Caki2 (cell line): ENCODE measurements at places on chromosomes 3 and 15.

GRCh38 chr3:133113526-133113925 lies 75.3 kb downstream of the TMEM108 start:
- no peak for DNase-seq

DNA sequence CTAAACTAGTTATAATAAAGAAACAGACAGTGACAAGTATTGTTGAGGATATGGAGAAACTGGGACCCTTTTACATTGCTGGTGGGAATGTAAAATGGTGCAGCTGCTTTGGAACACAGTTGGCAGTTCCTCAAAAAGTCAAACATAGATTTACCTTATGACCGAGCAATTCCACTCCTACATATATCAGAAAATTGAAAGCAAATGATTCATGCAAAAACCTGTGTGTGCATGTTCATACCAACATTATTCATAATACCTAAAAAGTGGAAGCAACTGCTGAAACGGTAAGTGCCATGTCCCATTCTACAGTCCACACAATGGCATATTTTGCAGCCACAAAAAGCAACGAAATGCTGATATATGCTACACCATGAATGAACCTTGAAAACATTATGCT lies 12.2 kb upstream of the SEC61A1 start:
- no peak for DNase-seq

GRCh38 chr15:51335538-51336410 lies 2.6 kb downstream of the CYP19A1 start:
- DNase-seq, result no peak

- no peak for DNase-seq
These were observed 37.5 kb upstream of the SLITRK3 start for GRCh38 chr3:165233501-165234195.
